Esophagus muscularis mucosa (tissue), 4 donors: ENCODE measurements at places on chromosomes 6 and 20.

DNA sequence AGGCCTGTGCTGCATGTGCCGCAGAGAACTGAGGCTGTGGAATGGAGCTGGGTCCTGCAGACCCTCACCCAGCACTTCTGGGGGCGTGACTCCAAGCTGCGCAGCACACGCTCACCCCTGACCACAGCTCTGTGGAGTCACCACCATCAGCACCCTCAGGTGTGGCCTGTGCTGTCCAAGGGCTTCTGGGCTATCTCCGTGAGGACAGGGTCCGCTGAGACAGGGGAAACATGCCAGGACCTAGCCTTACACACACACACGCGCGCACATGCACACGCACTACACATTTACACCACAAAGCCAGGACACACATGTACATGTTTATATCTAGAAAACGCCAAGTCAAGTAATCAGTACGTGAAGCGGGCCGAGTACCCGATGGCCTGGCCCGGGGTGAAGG, 26.8 kb upstream of the TCFL5 start:
- no peak for DNase-seq

DNA sequence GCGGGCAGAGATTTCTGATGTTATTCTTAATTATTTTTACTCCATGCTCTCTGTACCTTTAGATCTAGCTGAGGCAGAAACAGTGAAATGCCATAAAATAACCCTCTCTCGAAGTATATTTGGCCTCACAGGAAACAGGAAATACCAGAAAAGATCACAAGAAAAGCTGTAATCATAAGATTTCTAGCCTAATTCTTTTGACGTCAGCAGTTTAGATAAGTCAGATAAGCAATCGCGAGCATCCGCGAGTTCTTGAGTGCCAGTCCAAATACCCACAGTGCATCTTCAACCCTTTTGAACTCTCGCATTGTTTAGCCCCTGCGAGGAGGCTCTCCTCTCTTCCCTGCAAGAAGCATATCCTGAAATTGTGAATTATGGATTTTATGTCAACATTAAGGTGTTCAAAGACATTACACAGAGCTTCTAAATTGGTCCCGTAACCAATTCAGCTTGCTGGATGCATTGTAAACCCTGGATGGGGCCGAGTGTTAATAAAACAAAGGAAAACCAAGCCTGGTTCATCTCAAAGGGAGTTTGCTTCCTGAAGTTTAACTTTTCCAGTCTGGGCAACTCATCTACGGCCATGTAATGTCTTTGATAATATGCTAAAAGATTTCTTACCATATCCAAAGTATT, 198.9 kb downstream of the MTFR2 start:
- DNase-seq, result no peak

- DNase-seq, result peak; percentile 62
Measured at GRCh38 chr20:29325304-29325640, 1932.2 kb upstream of the DEFB115 start.

DNA sequence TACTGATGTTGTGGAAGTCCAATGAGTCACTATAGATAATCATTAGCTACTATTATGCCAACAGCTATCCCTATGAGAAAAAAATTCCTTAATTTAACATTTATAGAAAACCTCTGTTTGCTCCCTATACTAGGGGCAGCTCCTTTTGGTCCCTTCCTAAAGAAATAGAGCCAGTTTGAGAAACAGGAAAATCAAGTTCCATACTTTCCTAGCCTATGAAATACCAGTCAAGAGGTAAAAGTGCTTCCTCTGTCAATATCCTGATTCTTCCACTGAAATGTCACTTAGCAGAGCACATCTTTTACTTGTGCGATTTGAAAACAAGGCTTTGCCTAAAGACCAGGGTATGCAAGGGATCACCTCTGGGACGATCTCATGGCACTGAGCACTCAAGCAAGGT, 14.5 kb upstream of the TRIM39 start:
- DNase-seq, result no peak
